ENCODE measurements at places on chromosomes 5 and 9. TPM values are rescaled to one million over a fixed set of nuclear protein-coding genes. Genes with fewer than 3 reads are reported as not detected.

GNA14 gene
- total RNA-seq: not detected

PKD2L2 gene
- not detected for total RNA-seq

BNIP1 gene
- total RNA-seq: 13.9 TPM

CPLANE1 gene
- 10.3 TPM for total RNA-seq

DNA sequence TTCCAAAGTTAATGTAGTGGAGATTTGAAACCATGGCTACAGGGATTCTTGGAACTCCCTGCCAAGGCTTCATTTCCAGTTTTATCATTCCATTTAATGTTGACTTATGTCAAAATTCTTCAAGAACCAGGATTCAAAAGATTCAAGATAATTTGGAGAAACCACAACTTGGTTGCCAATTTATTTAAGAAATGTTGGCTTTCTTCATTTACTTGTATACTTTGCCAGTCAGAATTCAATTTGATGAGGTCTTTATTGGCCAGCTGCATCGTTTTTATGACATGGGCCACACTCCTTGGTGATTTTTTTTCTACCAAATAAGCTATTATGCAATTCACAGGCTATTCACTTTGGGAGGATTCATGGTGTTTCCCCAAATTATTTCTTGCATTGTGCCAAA, 53.1 kb upstream of the RASEF start:
- H3K27ac ChIP-seq: no peak overlapping the region
- H3K36me3 ChIP-seq: no peaks in the 10 kb centered on the region
- no peaks in the 10 kb centered on the region for H3K27me3 ChIP-seq
- no peak overlapping the region for H3K4me3 ChIP-seq

DNA sequence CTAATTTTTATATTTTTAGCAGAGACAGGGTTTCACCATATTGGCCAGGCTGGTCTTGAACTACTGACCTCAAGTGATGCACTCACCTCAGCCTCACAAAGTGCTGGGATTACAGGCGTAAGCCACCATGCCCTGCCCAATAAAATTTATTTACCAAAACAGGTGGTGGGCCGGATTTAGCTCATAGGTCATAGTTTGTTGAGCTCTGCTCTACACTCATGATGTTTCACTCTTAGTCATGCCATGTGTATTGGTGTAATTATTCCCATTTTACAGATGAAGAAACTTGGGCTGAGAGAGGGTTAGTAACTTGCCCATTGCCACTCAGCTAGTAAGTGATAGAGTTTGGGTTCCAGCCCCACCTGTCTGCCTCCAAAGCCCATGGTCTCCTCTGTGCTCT, 93.1 kb upstream of the WWC1 start:
- no peak overlapping the region for H3K4me3 ChIP-seq
- no peaks in the 10 kb centered on the region for H3K36me3 ChIP-seq
- H3K27ac ChIP-seq: no peak overlapping the region
- H3K4me1 ChIP-seq: no peaks in the 10 kb centered on the region

- H3K36me3 ChIP-seq: peaks cover 4% of the 10 kb centered on the region
- H3K27me3 ChIP-seq: peaks cover 24% of the 10 kb centered on the region
- H3K4me1 ChIP-seq: peaks cover 5% of the 10 kb centered on the region
- no peak overlapping the region for H3K27ac ChIP-seq
These were observed 124.3 kb downstream of the UGCG start for GRCh38 chr9:112020680-112021596.

- H3K27me3 ChIP-seq: peaks cover 32% of the 10 kb centered on the region
- H3K4me1 ChIP-seq: peaks cover 9% of the 10 kb centered on the region
- H3K4me3 ChIP-seq: no peak overlapping the region
- no peak overlapping the region for H3K27ac ChIP-seq
- H3K36me3 ChIP-seq: peaks cover 3% of the 10 kb centered on the region
These were observed 2.8 kb downstream of the PLK2 start for GRCh38 chr5:58457050-58457449.

GRCh38 chr5:39992617-39993202, 567.9 kb upstream of the DAB2 start:
- no peak for DNase-seq
- H3K4me3 ChIP-seq: no peak overlapping the region
- no peaks in the 10 kb centered on the region for H3K4me1 ChIP-seq
- peaks cover 5% of the 10 kb centered on the region for H3K27me3 ChIP-seq
- H3K27ac ChIP-seq: no peak overlapping the region

DNA sequence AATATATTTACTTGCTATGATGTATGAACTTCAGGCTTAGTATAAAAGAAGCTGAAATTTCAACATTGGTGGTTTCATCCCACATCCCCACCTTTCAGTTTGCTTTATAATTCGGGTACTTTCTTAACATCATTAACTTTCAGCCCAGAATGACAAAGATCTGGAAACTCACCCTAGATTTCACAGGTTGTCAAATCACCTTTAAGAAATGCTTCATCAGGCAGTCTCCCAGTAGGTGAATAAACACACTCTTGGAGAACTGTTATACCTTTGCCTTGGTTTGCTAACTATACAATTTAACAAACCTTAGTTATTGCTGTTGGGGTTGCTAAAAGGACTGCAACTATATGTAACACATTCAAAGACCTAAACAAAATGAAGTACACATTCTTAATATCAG, 54.4 kb downstream of the MLANA start:
- no peak overlapping the region for H3K4me3 ChIP-seq
- H3K27me3 ChIP-seq: no peaks in the 10 kb centered on the region
- no peak overlapping the region for H3K27ac ChIP-seq
- H3K36me3 ChIP-seq: no peaks in the 10 kb centered on the region
- peaks cover 15% of the 10 kb centered on the region for H3K4me1 ChIP-seq

DNA sequence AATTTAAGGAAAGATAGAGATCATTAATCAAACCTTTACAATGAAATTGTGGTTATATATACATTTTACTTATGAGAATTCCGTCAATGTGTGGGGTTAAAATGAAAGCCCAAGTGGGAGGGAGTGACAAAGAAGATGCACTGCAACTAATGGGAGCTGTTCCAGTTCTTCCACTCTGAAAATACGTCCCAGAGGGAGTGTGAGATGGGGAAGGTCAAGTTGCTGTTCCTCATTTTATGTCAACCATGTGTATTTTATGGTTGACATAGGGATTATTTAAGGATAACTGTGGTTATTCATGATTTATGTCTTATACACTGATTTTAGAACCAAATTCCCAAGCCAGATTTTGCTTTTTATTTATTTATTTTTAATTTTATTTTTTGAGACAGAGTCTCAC, 14.2 kb upstream of the RGS3 start:
- H3K4me1 ChIP-seq: peaks cover 3% of the 10 kb centered on the region
- no peaks in the 10 kb centered on the region for H3K27me3 ChIP-seq
- H3K4me3 ChIP-seq: no peak overlapping the region
- no peaks in the 10 kb centered on the region for H3K36me3 ChIP-seq
- DNase-seq: no peak

DNA sequence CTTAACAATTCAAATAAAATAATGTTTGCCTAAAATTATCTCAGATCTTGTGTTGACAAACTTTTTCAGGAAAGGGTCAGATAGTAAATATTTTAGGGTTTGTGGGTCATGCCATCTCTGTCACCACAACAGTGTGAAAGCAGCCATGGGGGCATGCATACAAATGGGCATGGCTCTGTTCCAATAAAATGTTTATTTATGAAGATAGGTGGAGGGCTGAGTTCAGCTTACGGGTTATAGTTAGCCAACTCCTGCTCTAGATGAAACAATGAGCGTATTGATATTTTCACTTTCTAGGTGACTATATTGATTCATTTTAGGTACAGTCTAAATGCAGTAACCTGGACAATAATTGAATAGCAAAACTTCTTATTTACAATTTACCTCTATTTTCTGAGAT, 533.8 kb upstream of the CLINT1 start:
- no peaks in the 10 kb centered on the region for H3K36me3 ChIP-seq
- no peaks in the 10 kb centered on the region for H3K4me1 ChIP-seq
- no peak overlapping the region for H3K27ac ChIP-seq
- no peaks in the 10 kb centered on the region for H3K27me3 ChIP-seq

- peaks cover 6% of the 10 kb centered on the region for H3K27me3 ChIP-seq
- no peak overlapping the region for H3K4me3 ChIP-seq
- DNase-seq: no peak
- H3K27ac ChIP-seq: no peak overlapping the region
These were observed 27.5 kb upstream of the BOD1 start for GRCh38 chr5:173643964-173644363.

GRCh38 chr5:112210430-112211005, 208.6 kb downstream of the EPB41L4A start:
- H3K4me3 ChIP-seq: no peak overlapping the region
- DNase-seq: no peak
- peaks cover 10% of the 10 kb centered on the region for H3K27me3 ChIP-seq
- H3K27ac ChIP-seq: no peak overlapping the region
